ENCODE measurements at places on chromosomes 2 and 18. TPM values are rescaled to one million over a fixed set of nuclear protein-coding genes. Genes with fewer than 3 reads are reported as not detected.

The FKBP1B gene
- total RNA-seq = 3.1 TPM

The NMUR1 gene
- total RNA-seq = 0.06 TPM

The PSMA8 gene
- total RNA-seq = 1.6 TPM

The FKBP7 gene
- total RNA-seq = 3.7 TPM

The CASP10 gene
- total RNA-seq = 9.9 TPM

The DPYSL5 gene
- not detected for total RNA-seq

The MORN2 gene
- total RNA-seq = 12.8 TPM

The SLC38A11 gene
- total RNA-seq = not detected

The C2orf66 gene
- total RNA-seq = not detected

The ACP1 gene
- total RNA-seq = 160 TPM

The DSC2 gene
- not detected for total RNA-seq

The SCYGR2 gene
- not detected for total RNA-seq

The UGT1A3 gene
- total RNA-seq = not detected

The STARD6 gene
- total RNA-seq = not detected

The ASIC4 gene
- not detected for total RNA-seq

The PTRHD1 gene
- total RNA-seq = 24.5 TPM

The PRSS56 gene
- total RNA-seq = not detected

The CD8B gene
- 251 TPM for total RNA-seq

The NOSTRIN gene
- not detected for total RNA-seq

The LOXHD1 gene
- not detected for total RNA-seq

The SKOR2 gene
- total RNA-seq = not detected

The GCG gene
- not detected for total RNA-seq

The CROCC2 gene
- not detected for total RNA-seq

Measured in activated CD8-positive, alpha-beta memory T cell treated with anti-CD3 and anti-CD28 coated beads for 36 hours (primary cell).